ENCODE measurements at places on chromosomes 3 and 15. TPM values are rescaled to one million over a fixed set of nuclear protein-coding genes. Genes with fewer than 3 reads are reported as not detected.

Gene ZNF609
- 13.4 TPM for total RNA-seq

Gene RPP14
- total RNA-seq = 16.6 TPM

Gene TJP1
- 43.5 TPM for total RNA-seq

Gene PIGZ
- 5.4 TPM for total RNA-seq

Gene NPTN
- total RNA-seq = 26.5 TPM

Gene SLCO2A1
- 2.4 TPM for total RNA-seq

Gene GUCA1C
- not detected for total RNA-seq

Gene CHRNA3
- 0.11 TPM for total RNA-seq

Gene ANKRD34C
- not detected for total RNA-seq

Gene ZIC1
- 3.5 TPM for total RNA-seq

Gene ST6GAL1
- 18.9 TPM for total RNA-seq

Gene CCNB2
- total RNA-seq = 0.33 TPM

Gene NAALADL2
- 9.2 TPM for total RNA-seq

Gene POPDC2
- 7.8 TPM for total RNA-seq

Gene WDR93
- total RNA-seq = not detected

Gene COX5A
- total RNA-seq = 551 TPM

Gene C2CD4A
- 0.47 TPM for total RNA-seq

Gene VPS13C
- total RNA-seq = 28.6 TPM

Gene DNAJC13
- 27.9 TPM for total RNA-seq

Gene SAMMSON
- not detected for total RNA-seq

Gene LTK
- not detected for total RNA-seq

Gene LMAN1L
- total RNA-seq = not detected

Gene TICRR
- total RNA-seq = not detected

Gene CCDC174
- 22.2 TPM for total RNA-seq

Gene TMEM266
- 17.1 TPM for total RNA-seq

Gene TERC
- 12.0 TPM for total RNA-seq

Gene ACOX2
- total RNA-seq = 1.6 TPM

Gene ULK4
- 2.0 TPM for total RNA-seq

Gene SPG11
- 51.7 TPM for total RNA-seq

Gene GOLGA8N
- total RNA-seq = 1.1 TPM

Gene CLDN1
- 0.36 TPM for total RNA-seq

Gene CCDC54
- total RNA-seq = not detected

Gene GRAMD1C
- total RNA-seq = 0.29 TPM

Gene NGRN
- total RNA-seq = 261 TPM

Gene UBE2E2
- total RNA-seq = 27.5 TPM

Gene FAM81A
- not detected for total RNA-seq

Gene SERPINI2
- not detected for total RNA-seq
